ENCODE measurements at places on chromosomes 7 and 10.

GRCh38 chr7:6637544-6638229 lies 569 bp downstream of the ZNF316 start:
- peak; percentile 47 for DNase-seq

GRCh38 chr7:111363099-111363498 lies 199.2 kb downstream of the IMMP2L start:
- DNase-seq, result no peak

DNA sequence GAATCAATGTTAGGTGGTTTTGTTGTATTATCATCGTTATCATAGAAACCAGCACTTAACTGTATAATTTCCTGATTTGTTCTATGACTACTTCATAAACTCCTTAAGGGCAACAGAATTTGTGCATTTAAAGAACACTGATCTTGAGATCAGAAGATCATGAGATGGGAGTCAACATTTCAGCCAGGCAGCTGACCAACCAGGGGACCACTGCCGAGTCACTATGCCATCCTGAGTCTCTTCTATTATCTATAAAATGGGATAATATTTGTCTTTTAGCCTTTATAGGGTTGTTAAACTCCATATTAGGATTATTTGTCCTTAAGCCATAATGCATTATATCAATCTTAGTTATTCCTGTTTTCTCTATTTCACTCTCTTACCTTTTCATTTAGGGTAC lies 261.7 kb downstream of the GPAM start:
- DNase-seq, result no peak

- DNase-seq, result peak; percentile 72
Observed at GRCh38 chr7:2680792-2681490, 7.1 kb upstream of the AMZ1 start.

- no peak for DNase-seq
Observed at GRCh38 chr10:58307676-58308075, 27.1 kb upstream of the UBE2D1 start.

DNA sequence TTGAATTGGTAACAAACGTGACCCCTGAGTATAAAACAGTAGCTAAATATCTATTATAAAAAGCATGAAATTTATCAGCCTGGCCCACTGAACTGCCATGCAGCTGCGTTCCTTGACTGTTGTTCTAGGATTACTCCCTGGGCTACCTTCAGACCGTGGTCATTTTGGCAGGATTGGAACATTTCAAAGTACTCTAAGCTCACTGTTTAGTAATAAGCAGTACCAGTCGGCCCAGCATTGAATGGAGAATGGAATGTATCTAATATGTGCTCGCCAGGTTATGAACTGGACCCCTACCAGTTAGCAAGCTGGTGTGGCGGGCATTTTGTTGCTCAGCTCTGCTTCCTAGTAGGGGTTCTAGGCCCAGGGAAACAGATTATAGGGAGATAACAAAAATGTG lies 112.2 kb downstream of the SEMA3C start:
- DNase-seq, result no peak

- no peak for DNase-seq
Observed at GRCh38 chr7:133851411-133851810, 275.7 kb upstream of the LRGUK start.

- DNase-seq, result no peak
Observed at GRCh38 chr7:2199528-2199927, 33.2 kb downstream of the MAD1L1 start.

DNA sequence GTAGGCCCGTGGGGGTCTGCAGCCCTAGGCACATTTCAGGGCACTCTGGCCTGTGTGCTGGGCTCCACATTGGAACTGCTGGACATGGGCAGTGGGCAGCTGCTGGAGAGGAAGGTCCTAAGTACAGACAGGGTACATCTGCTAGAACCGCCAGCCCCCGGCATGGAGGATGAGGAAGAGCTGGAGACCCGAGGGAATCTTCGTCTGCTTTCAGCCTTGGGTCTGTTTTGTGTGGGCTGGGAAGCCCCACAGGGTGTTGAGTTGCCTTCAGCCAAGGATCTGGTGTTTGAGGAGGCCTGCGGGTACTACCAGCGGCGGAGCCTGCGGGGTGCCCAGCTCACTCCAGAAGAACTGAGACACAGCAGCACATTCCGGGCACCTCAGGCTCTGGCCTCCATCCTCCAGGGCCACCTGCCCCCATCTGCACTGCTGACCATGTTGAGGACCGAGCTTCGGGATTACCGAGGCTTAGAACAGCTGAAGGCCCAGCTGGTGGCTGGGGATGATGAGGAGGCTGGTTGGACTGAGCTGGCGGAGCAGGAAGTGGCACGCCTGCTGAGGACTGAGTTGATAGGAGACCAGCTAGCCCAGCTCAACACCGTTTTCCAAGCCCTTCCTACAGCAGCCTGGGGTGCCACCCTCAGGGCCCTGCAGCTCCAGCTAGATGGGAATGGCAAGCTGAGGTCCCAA lies 1.4 kb downstream of the HPS6 start:
- no peak for DNase-seq

- no peak for DNase-seq
Observed at GRCh38 chr10:9102026-9102425, 1047.5 kb downstream of the GATA3 start.

GRCh38 chr10:115879372-115880089 lies 393.5 kb downstream of the GFRA1 start:
- DNase-seq, result no peak

DNA sequence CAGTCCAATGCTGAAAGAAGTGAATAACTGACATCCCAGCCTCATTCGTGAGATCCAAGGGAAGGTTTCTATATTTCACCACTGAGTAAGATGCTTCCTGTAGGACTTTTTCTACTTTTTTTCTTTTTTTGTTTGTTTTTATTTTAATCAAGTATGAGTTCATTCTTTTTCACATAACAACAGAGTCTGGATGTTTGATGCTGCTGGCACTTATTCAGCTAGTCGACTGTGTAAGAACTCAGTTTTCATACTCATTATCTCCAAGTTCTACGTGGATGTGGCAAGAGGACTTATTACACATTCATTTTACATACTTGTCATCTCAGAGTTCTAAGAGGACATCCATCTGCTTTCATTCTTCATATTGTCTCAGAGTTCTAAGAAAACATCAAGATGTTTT lies 86.9 kb downstream of the CPXM2 start:
- DNase-seq, result no peak

DNA sequence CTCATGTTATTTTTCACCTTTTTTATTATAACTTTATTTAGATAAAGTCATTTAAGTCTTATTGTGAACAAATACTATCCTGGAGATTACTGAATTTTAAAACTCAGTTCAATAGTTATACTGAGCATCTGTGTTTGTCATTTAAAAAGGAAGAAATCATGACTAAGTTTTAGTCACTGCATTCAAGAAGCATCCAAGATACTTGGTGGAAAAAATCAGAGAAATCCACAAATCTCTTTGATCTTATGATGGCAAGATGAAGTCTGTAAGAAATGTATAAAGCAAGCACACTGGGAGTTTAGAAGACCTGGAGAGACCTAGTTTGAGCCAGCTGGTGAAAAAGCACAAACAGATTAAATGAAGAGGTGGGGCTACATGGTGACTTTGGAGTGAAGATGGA lies 529.8 kb upstream of the IGFBP3 start:
- DNase-seq, result no peak

DNA sequence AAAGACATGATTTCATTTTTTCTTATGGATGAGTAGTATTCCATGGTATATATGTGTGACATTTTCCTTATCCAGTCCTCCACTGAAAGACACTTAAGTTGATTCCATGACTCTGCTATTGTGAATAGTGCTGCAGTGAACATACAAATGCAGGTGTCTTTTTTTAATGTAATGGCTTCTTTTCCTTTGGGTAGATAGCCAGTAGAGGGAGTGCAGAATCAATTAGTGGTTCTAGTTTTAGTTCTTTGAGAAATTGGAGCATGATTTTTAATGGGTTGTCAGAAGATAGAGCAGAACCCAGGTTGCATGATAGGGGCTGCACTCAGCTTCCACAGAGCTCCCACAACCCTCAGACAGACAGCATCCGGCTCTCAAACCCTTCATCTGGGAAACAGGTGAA lies 152.9 kb upstream of the PLXDC2 start:
- DNase-seq, result no peak
